Naive thymus-derived CD4-positive, alpha-beta T cell (primary cell): ENCODE measurements at places on chromosomes 2 and 18.

- H3K27me3 ChIP-seq = no peaks in the 10 kb centered on the region
- no peak for DNase-seq
- no peak overlapping the region for H3K27ac ChIP-seq
- H3K36me3 ChIP-seq = no peaks in the 10 kb centered on the region
These were observed 447.3 kb downstream of the TMX3 start for GRCh38 chr18:68267583-68267982.

GRCh38 chr2:43106559-43107527 lies 119.6 kb downstream of the ZFP36L2 start:
- H3K27ac ChIP-seq = no peak overlapping the region
- H3K4me3 ChIP-seq = no peak overlapping the region
- no peaks in the 10 kb centered on the region for H3K4me1 ChIP-seq

DNA sequence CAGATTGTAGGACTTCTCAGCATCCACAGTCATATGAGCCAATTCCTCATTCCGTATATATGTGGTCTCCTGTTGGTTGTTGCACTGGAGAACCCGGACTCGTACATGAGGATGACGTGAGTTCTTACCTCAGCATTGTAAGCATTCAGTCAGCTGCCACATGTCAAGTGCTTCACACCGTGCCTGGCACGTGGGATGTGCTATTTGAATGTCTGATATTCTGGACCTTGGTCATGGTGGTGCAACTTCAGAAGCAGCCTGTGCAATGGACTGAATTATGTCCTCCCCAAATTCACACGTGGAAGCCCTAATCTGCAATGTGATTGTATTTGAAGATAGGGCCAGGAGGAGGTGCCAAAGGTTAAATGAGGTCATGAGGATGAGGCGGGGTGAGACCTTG lies 32.1 kb downstream of the PTGR3 start:
- no peak overlapping the region for H3K27ac ChIP-seq
- no peak overlapping the region for H3K4me3 ChIP-seq
- H3K4me1 ChIP-seq = no peaks in the 10 kb centered on the region
- no peaks in the 10 kb centered on the region for H3K27me3 ChIP-seq
- DNase-seq = no peak
- no peaks in the 10 kb centered on the region for H3K36me3 ChIP-seq

GRCh38 chr2:8974016-8974415 lies 29.5 kb downstream of the MBOAT2 start:
- H3K4me3 ChIP-seq = no peak overlapping the region
- H3K4me1 ChIP-seq = no peaks in the 10 kb centered on the region
- H3K27ac ChIP-seq = no peak overlapping the region
- H3K27me3 ChIP-seq = no peaks in the 10 kb centered on the region
- no peak for DNase-seq

DNA sequence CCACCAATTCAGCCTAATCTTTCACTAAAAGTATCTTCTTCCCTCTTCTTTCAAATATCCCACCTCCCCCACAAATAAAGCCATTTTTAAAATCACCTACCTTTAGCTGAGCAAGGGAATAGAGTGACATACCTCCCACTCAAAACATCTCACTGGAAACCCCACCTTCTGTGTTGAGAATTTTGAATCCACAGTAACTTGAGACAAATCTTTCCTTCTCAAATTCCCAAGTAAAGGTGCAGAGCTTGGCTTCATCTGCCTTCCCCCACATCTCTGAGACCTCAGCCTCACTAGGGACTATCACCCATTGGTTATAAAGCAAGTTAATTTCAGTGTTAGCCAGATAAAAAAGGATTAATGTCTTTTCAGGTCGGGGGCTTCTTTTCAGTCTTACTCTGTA lies 180.4 kb downstream of the INO80D start:
- DNase-seq = no peak
- no peaks in the 10 kb centered on the region for H3K4me1 ChIP-seq
- H3K27ac ChIP-seq = no peak overlapping the region
- H3K36me3 ChIP-seq = no peaks in the 10 kb centered on the region
- no peaks in the 10 kb centered on the region for H3K27me3 ChIP-seq

GRCh38 chr18:70296289-70296688 lies 7.4 kb downstream of the SOCS6 start:
- no peak overlapping the region for H3K27ac ChIP-seq
- H3K4me3 ChIP-seq = no peak overlapping the region
- no peaks in the 10 kb centered on the region for H3K36me3 ChIP-seq
- no peak for DNase-seq

GRCh38 chr2:35339211-35339610 lies 1016.4 kb upstream of the CRIM1 start:
- H3K36me3 ChIP-seq = no peaks in the 10 kb centered on the region
- DNase-seq = no peak
- no peak overlapping the region for H3K27ac ChIP-seq
- no peak overlapping the region for H3K4me3 ChIP-seq

DNA sequence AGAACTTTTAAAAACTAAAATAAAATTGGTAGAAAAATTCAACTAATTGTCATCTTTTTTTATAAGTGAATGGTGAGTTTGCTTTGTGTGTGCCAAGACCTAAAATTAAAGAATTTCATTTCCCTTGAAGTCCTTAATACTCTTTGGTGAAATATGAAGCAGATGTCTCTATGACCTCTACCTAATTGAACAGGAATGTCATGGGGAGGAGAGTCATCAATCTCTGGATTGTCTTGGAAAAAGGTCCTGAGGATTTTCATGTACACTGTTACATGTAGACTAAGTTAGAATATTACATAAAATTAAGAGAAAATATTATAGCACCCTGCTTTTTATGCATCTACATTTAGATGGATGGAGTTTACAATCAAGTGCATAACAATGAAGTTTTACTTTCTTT lies 177.9 kb upstream of the LRP1B start:
- no peaks in the 10 kb centered on the region for H3K4me1 ChIP-seq
- H3K27ac ChIP-seq = no peak overlapping the region
- no peak overlapping the region for H3K4me3 ChIP-seq
- no peaks in the 10 kb centered on the region for H3K27me3 ChIP-seq

DNA sequence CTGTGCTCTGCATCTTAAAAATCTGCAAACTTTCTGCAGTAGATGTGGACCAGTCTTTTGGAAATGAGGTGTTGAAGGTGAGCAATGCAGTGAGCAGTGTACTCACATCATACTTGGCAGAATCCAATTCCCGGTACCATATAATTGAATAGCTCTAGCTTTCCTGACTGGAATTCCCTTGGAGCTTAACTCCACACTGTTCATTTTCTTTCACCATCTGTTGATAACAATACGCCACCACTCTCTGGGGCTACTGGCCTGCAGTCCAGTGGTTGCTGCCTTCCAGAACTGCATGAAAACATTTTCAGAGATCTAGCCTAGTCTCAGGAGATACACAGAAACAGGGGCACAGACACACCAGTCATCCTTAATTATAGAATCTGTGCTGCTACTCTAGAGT lies 820.0 kb upstream of the NXPH2 start:
- no peak for DNase-seq
- no peak overlapping the region for H3K4me3 ChIP-seq
- no peaks in the 10 kb centered on the region for H3K4me1 ChIP-seq
- H3K27me3 ChIP-seq = no peaks in the 10 kb centered on the region
- H3K36me3 ChIP-seq = no peaks in the 10 kb centered on the region

GRCh38 chr2:118721817-118722551 lies 125.5 kb downstream of the EN1 start:
- no peak for DNase-seq
- H3K4me3 ChIP-seq = no peak overlapping the region
- H3K36me3 ChIP-seq = no peaks in the 10 kb centered on the region
- H3K27me3 ChIP-seq = no peaks in the 10 kb centered on the region
- no peaks in the 10 kb centered on the region for H3K4me1 ChIP-seq

DNA sequence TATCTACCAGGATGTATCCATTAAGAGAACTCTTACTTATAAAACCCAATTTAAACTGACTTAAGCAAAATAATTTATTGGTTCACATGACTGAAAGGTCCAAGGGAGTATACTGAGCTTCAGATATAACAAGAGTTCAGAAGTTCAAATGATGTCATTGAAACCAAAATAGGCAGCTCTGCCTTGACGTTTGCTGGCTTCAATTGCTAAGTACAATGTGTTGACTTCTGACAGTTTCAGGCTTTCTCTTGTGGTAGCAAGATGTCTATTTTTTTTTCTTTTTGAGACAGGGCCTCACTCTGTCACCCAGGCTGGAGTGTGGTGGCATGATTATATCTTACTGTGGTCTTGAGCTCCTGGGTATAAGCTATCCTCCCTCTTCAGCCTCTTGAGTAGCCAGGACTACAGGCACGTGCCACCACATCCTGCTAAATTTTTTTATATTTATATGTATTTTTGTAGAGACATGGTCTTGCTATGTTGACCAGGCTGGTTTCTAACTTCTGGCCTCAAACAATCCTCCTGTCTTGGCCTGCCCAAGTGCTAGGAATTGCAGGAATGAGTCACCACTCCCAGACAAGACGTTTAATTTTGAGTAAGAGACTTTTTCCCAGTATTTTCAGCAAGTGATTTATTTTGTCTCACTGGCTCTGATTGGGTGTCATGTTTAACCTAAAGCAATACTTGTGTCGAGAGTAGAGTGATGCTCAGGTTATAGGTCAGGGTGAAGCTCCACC lies 184.8 kb downstream of the NR4A2 start:
- DNase-seq = no peak
- H3K27me3 ChIP-seq = no peaks in the 10 kb centered on the region
- H3K4me1 ChIP-seq = no peaks in the 10 kb centered on the region
- no peak overlapping the region for H3K27ac ChIP-seq
- no peak overlapping the region for H3K4me3 ChIP-seq
- H3K36me3 ChIP-seq = no peaks in the 10 kb centered on the region

DNA sequence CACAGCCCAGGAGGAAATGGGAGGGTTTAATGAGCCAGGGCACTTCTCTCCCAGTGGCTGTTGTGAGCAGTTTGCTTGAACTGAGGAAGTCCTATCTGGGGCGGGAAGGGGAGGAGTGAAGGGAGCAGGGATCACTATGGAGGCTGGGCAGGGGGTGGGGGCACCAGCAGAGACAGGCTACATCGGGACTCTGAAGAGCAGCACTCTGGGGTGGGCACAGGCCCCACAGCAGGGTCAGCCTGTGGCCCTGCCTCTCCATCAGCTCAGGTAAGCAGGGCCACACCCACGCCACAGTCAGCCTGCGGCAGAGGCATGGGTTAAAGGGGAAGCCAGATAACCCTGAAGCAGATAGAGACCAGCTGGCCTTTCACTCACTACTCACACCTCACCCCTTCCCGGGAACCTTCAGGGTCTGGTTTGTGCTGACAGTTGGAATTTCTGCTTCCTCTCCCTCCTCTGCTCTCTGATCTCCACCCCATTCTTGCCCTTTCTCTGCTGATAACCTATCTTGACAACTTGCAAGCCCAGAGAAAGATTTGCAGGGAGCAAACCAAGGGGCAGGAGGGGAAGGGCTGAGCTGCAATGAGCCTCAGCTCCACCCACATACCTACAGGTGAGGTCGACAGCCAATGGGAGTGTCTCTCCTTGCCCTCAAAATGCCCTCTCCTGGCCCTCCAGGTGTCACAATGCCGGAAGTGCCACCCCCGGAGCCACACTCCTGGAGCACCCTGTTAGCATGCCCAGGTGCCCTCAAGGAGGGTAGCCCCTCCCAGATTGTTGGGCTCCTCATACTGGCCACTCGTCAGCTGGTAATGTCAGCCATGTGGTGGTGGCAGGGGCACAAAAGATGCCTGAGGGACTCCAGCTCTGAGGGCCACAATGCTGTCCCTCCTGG lies 3.7 kb downstream of the SIGLEC15 start:
- no peaks in the 10 kb centered on the region for H3K27me3 ChIP-seq
- no peaks in the 10 kb centered on the region for H3K4me1 ChIP-seq
- no peaks in the 10 kb centered on the region for H3K36me3 ChIP-seq
- DNase-seq = no peak
- no peak overlapping the region for H3K27ac ChIP-seq

- H3K36me3 ChIP-seq = no peaks in the 10 kb centered on the region
- no peaks in the 10 kb centered on the region for H3K27me3 ChIP-seq
- no peak for DNase-seq
These were observed 565.2 kb upstream of the ID2 start for GRCh38 chr2:8116661-8117060.
